Activated CD4-positive, alpha-beta T cell treated with anti-CD3 and anti-CD28 coated beads, Interleukin-2, amount 10 ng/mL, durations not matched to agents 24 days and 14 days (primary cell): ENCODE measurements at places on chromosomes 4 and X. TPM values are rescaled to one million over a fixed set of nuclear protein-coding genes. Genes with fewer than 3 reads are reported as not detected.

GRCh38 chr4:123397144-123398065 lies 810 bp downstream of the SPRY1 start:
- peak; percentile 85 for DNase-seq

- no peak for DNase-seq
Measured at GRCh38 chr4:42390622-42391354, 6.5 kb upstream of the SHISA3 start.

DNA sequence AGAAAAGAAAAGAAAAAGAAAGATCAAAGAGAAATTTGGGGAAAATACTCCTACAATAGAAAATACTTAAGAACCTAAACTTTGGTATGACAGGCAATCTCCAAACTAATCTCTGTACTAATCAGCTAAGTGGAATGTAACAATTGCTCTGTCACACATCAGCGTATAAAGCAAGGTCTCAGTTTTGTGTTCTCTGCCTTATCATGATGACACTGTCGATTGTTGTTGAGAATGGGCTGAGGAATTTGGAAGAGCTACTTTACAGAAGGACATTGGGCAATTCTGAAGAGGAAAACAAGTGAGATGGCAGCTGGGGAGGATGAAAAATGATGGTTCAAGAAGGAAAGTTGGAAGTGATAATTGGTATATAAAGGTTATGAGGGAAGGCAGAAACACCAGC lies 486.0 kb upstream of the HTR2C start:
- no peak for DNase-seq

GRCh38 chr4:16942491-16942890 lies 44.0 kb upstream of the LDB2 start:
- DNase-seq = no peak

GRCh38 chr4:176193126-176193525 lies 2.3 kb downstream of the SPATA4 start:
- no peak for DNase-seq

The DNAJB14 gene
- 49.2 and 49.8 TPM in 2 replicates for total RNA-seq
